NCI-H2227 treated with DMSO at 0.1 percent for 48 hours (cell line): ENCODE measurements at places on chromosomes 11 and 22.
A peak's percentile ranks its signal among the peaks of the same experiment; 100 is the strongest.

DNA sequence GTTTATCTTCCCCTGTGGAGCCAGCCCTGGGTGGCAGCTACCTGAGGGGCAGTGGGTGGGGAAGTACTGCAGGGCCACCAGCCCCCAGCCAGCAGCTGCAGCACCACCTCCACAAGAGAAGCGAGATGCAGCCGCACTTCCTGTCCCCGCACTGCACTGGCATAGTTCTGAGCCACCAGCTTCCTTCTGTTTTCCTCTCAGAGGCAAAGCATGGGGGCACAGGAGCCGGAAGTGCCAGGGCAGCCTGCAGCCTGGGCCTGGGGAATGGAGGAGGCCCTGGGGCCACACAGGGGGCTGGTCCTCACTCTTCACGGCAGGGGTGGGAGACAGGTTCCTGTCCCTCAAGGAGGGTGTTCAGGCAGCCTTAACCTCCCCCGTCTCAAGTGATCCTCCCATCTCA is 11.9 kb upstream of the SH3BP1 start:
- DNase-seq = no peak

- DNase-seq = no peak
Measured at GRCh38 chr11:8838248-8838647, 72.7 kb upstream of the AKIP1 start.

DNA sequence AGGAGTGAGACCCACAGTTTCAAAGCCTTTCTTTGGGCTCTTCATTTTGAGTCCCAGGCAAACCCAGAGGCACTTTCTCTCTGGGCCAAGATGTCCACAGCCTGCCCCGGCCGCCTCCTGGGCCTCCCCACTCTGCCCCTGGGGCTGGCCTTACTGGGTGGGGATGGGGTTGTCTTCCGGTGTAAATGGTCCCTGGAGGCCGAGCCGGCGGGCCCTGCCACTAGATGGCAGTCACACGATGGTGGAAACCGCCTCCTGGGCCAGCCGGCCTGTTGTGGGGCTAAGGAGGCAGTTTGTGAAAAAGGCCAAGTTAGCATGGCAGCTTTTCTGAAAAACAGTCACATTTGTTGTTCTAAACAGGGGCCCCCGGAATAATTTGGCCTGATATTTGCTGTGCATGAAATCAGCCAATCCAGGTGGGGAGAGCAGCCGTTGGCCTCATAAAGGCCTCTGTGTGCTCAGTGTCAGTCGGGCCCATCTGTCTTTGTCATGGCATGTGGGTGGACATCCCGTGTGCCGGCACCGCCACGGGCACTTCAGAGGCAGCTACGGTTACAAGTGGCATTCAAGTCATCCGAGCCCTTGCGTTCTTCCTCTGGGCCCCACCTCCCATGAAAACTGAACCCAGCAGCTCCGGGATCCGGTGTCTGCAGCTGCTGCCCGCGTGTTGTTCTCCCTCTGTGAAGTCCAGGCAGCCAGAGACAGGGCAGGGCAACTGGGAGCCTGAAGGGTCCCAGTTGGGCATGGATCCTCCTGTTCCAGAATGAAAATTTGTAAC is 6.5 kb downstream of the MRPL23 start:
- no peak for DNase-seq

GRCh38 chr11:69746752-69747742 is 28.1 kb downstream of the FGF4 start:
- no peak for DNase-seq

DNA sequence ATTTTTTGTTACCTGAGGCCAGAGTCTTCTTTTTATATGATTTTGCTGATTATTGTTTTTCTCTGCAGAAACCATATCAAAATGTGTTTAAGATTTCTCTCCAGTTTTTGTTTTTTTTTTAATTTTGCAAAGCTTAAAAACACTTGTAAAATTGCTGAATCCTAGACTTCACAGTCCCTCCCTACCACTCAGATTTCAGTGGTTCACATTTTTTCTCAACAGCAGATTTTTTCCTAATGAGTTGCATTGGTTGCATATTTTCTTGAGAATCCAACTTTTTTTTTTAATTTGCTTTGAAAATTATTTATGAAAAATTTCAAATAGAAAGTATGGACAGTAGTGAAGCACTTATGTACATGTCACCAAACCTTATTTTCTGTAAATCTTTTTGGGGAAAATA is 5.8 kb downstream of the ARL14EP start:
- DNase-seq = no peak

DNA sequence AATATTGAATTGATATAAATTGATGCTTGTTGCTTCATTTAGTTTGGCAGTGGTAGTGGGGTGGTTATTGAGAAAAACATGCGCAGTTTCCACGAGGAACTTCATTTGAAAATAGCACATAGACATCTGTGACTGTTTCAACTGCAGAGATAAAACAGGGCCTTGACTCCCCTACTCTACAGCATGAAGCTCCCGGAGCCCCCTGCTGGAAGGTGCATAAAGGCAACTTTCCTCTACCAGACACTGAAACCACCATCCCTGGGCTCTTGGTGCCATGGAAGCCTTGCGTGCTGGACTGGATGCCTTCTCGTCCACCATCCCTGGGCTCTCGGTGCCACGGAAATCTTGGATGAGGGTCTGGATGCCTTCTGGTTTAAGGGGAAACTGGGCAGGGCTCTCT is 195.9 kb downstream of the CSNK2A3 start:
- DNase-seq = no peak

DNA sequence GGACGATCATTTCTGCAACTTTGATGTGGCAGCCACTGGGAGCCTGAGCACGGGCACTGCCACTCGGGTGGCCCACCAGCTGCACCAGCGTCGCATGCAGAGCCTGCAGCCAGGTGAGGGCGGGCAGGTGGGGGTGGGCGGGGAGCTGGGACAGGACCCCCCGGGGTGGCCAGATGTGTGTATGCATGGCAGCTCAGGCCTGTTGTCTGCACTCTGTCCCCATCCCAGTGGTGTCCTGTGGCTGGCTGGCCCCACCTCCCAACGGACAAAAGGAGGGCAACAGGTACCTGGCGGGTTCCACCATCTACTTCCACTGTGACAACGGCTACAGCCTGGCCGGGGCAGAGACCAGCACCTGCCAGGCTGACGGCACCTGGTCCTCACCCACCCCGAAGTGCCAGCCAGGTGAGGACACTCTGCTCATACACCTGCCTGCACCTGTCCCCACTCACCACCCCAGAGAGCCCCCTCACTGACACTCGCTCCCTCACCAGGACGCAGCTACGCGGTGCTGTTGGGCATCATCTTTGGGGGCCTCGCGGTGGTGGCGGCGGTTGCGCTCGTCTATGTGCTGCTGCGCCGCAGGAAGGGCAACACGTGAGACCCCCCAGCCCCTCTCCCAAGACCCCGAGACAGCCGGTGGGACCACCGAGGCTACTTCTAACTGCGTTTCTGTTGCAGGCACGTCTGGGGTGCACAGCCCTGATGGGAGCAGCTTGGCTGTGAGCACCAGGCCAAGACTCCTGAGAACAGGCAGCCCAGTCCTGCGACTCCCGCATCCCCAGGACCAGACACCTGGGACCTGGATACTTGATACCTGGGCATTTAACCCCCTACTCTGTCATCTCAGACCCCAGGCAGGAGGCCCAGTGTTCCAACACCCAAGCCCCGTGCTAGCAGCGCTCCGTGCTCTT is 6.7 kb downstream of the SUSD2 start:
- DNase-seq = no peak

DNA sequence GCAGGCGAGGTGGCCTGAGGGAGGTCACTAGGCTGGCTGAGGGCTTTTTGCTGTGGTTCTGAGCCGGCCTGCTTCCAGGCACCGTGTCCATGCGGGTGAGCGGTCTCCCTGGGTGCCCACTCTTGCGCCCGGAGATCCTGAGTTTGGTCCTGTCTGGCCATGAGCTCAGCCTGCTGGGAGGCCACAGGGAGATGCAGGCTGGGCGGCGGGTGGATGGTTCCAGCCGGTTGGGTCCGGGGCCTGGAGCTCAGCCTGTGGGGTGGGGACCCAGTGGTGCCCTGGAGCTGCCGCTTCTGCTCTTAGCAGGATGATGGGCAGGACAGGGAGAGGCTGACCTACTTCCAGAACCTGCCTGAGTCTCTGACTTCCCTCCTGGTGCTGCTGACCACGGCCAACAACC is 18.5 kb downstream of the TPCN2 start:
- no peak for DNase-seq

GRCh38 chr11:2926611-2927051 is 2.6 kb downstream of the PHLDA2 start:
- no peak for DNase-seq

- DNase-seq = no peak
Measured at GRCh38 chr11:441418-442274, at the start of gene ANO9. Gene ANO9 (minus strand): TSS chr11:442011. CDS start chr11:441926, 85 bp downstream.

GRCh38 chr11:8251616-8252295 is 11.9 kb downstream of the LMO1 start:
- no peak for DNase-seq

- DNase-seq = no peak
Measured at GRCh38 chr11:120625565-120625964, 114.0 kb downstream of the GRIK4 start.

GRCh38 chr11:67270256-67271204 is 4.3 kb downstream of the GRK2 start:
- no peak for DNase-seq

- peak; percentile 43 for DNase-seq
Measured at GRCh38 chr11:64233913-64234586, at the start of gene VEGFB. Gene VEGFB (plus strand): TSS chr11:64234584. CDS start chr11:64234834, 250 bp downstream.

GRCh38 chr11:48077251-48077650 is 96.9 kb downstream of the PTPRJ start:
- DNase-seq = no peak

DNA sequence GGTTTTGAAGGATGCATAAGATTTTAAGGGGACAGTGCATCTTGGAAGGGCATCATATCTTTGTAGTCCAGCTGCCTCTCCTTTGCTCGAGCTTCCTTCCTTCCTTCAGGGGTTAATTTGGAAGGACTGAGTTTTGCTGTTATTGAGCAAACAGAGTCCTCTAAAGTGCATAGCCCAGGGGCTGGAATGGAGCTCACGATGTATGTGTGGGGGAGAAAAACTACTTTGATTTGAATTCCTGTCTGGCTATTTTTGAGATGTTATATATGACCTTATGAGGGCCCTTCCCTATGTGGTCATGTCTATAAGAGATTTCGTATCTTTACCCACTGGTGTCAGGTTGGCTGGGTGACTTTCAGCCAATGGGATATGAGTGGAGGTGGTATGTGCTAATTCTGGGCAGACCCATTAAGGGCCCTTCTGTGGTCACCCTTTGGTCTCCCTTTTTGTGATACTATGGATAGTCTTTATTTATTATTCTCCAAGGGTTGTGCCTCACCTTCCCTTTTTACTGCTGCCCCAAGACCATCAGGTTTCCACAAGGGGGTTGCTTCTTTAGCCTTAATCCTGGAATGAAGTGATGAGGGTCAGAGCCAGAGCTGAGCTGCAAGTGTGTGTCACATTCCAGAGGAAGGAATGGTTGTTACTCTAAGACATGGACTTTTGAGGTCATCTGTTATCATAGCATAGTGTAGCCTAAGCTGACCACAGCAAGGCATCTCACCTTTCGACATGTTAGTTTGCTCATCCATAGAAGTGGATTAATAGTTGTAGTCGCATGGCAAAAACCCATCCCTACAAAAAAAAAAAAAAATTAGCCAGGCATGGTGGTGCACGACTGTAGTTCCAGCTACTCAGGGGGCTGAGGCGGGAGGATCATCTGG is 54.6 kb downstream of the LRRC74B start:
- DNase-seq = no peak

DNA sequence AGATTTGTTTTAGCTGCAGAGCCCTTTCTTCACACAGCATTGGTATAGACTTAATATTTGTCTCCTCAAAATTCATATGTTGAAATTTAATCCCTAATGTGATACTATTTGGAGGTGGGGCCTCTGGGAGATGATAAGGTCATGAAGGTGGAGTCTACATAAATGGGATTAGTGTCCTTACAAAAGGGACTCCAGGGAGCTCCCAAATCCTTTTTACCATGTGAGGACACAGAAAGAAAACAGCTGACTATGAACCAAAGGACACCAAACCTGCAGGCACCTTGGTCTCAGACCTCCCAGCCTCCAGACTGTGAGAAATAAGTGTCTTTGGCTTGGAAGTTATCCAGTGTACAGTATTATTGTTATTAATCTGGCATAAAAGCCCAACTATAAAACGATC is 10.2 kb downstream of the SLC35F2 start:
- no peak for DNase-seq

DNA sequence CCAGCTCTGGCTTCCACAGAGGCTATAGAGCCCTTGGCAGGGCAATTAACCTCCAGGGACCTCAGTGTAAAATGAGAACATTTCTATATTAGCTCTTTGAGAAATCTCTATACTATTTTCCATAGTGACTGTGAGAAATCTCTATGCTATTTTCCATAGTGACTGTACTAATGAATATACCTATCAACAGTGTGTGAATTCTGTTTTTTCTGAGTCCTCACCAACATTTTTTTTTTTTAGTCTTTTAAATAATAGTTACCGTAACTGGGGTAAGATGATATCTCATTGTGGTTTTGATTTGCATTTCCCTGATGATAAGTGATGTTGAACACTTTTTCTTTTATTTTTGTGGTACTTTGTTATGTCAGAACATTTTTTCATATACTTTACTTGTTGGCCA is 7.0 kb upstream of the MTNR1B start:
- no peak for DNase-seq

- DNase-seq = no peak
Measured at GRCh38 chr11:13354335-13354734, 76.7 kb downstream of the BMAL1 start.

DNA sequence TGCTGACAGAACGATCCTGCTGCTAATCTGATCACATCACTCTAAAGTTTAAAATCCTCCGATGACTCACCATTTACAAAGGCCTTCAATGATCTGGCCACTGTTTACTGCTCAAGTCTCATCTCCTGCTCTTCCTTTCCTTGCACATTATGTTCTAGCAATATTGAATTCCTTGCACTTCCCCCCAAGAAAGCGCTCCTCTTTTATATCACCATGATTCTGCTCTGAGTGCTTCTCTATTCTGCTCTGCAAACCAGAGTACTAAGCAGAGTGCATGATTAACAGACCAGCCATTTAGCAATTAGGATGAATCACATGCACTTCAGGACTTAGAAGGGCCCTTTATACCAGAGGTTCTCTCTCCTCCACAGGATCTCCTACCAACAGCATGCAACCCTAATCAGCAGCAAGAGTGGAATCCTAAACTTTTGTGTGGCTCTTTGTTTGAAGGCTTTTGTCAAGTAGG is 1122.8 kb upstream of the CCDC90B start:
- DNase-seq = peak; percentile 21

- no peak for DNase-seq
Measured at GRCh38 chr11:13334034-13334786, 56.6 kb downstream of the BMAL1 start.
